ENCODE measurements at places on chromosomes 7 and 10.
A peak's percentile ranks its signal among the peaks of the same experiment; 100 is the strongest.

GRCh38 chr10:52779541-52780390, 7.2 kb upstream of the MBL2 start:
- no peak for DNase-seq

DNA sequence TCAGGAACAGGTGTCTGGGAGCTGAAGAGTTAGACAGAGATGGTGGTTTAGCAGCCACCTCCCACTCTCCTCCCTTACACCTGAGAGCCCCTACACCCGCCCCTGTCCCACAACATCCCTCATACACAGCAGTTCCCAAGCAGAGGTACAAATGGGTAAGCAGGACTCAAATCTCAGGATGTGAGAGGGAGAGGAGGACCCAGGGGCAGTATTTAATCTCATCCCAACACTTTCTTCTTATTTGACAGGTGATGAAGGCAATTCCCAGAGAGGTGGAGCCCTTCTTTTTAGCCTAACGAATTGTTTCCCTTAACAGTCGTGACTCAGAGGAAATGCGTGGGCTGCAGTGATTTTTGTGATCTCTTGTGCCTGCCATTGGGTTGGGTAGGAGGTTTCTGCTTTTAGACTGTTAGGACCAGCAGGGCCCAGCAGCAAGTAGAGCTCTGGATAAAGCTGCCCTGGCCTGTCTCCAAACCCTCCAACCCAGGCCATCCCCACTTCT, 191.3 kb downstream of the HECW1 start:
- peak; percentile 35 for DNase-seq

GRCh38 chr10:122326385-122326784, 48.1 kb upstream of the PLEKHA1 start:
- DNase-seq: no peak

GRCh38 chr7:68488341-68489060, 1109.8 kb upstream of the AUTS2 start:
- no peak for DNase-seq

DNA sequence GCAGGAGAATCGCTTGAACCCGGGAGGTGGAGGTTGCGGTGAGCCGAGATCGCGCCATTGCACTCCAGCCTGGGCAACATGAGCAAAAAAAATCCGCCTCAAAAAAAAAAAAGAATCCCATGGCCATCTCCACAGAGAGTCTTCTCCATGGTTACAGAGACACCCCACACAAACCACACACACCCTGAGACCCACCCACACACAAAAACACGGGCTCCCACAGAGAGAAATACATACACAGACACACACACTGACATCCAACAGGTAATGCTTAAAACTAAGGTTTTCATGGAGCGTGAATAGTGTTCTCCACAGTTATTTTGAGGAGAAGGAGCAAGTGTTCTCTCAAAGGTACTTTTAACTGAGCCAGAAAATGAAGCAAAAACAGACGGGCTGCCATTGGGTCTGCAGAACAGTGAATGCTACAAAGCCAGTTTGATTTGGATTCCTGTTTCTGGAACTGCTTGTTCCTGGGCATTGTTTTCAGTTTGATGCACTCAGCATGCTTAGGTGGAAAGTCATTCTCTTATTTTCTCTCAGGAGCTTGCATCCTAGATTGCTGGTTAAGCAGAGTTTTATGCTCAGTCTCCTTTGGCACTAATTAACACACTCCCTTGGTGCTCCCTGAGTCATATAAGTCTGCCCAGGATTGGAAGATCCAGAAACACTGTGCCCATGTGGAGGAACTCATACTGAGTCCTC, 15.4 kb downstream of the AHCYL2 start:
- DNase-seq: no peak

DNA sequence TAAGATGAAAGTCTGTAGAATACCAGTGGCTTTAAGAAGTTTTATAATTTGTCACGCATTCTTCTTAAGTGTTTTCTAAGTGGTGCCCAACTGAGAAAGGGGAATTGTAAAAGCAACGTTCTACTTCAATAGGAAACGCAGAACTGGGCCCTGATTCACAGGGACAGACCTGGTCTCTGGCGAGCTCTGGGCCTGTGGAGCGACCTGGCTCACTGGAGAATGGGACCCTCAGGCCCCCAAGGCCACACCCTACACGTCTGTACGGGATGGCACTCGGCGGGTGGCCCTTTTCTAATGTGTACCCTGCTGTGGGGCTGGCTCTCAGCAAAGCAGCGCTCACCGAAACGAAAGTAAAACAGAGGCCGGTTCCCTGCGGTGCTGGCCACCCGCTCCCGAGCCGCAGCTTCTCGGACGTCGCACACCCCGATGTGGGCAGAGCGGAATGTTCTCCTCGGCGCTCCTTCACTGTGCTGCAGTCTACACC, 205.0 kb downstream of the DIP2C start:
- DNase-seq: no peak

- no peak for DNase-seq
Observed at GRCh38 chr7:154450451-154450850, 398.3 kb downstream of the DPP6 start.

GRCh38 chr7:134926396-134926795, 59.9 kb upstream of the AGBL3 start:
- no peak for DNase-seq

DNA sequence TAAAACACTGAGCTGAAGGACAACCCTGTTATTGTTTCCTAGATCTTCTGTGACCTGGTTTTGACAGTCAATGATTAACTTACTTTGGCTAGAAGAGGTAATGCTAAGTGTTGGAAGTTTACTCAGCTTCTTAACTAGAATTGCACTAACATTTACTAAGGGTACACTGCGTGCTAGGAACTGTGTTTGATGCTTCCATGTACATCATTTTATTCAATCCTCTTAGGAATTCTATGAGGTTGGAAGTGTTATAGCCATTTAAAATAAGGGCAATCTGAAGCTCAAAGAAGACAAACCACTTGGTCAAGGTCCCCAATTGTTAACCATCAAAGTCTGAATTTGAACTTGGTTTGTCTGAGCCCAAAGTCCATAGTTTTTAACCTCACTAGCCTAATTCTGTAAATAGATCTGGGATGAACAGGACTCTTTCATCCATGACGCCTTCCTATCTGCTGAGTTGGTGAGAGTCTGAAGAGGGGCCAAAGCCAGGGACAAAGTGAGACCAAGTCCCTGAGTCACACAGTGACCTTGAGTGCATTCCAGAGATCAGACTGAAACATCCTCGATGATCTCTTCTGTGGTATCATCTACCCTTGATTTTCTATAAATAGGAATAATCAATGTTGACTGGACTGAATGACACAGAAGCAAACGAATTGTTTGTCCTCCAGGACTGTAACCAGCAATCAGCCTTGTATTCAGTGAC, 29.2 kb upstream of the ZNRF2 start:
- DNase-seq: no peak

DNA sequence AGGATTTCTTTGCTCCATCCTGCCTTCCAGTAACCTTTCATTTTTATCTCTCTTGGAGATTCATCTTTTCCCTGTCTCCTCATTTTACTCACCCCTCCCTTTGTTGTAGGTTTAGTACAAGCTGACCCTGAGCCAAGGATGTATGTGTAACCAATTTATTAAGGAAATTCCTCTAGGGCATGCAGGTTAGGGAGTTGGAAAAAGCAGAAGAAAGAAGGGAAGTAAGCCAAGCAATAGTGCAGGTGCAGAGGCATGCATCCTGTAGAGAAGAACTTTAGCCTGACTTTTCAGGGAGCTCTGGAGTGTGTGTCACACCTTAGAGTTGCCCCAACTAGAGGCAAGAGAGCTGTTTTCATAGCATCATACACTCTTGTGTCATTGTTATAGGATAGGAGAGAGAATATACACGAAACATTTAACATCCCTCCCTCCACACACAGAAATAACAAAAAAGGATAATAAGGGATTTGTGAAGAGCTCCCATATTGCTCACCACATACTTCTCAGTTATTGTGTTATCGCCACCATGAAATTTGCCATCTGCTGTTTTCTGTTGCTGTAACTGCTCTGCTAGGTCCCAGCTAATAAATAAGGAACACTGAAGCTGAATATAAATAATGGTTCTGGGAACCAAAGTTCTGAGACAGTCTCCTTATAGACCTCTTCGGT, 21.8 kb upstream of the SEMA3C start:
- no peak for DNase-seq

DNA sequence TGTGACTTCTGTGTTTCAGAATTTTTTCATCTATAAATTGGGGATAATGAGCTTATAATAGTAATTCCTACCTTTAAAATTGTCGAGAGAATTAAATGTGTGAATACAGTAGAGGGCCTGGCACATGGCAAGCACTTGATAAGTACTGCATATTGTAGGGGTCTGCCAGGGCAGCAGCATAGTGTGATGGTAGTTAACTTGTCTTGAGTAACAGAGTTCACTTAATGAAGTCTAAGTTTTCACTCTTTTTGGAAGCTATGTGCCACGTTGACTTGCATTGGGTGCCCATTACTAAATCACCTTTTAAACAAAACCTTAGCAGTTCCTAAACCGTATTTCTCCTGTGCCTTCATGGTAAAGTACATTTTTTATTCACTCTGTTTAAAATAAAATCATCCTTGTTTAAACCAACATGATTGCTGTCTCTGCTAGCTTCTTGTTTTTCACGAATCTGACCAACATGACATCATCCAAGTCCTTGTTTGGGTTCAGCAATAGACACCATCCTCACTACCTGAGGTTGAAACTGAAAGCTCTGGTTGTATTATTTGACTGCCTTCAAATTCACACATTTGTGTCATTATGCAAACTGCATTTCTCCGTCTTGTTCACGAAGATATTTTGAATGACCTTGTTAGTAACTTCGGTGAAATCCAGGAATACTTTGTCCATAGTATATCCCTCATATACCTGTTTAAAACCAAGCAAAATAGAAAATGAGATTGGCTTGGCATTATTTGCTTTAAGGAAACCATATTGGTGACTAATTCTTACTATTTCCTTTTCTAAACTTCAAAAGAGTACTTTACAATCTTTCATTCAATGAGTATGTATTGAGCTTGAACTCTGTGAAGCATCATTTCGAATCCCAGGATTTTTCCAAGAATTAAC, 340.2 kb downstream of the SUGCT start:
- DNase-seq: no peak

DNA sequence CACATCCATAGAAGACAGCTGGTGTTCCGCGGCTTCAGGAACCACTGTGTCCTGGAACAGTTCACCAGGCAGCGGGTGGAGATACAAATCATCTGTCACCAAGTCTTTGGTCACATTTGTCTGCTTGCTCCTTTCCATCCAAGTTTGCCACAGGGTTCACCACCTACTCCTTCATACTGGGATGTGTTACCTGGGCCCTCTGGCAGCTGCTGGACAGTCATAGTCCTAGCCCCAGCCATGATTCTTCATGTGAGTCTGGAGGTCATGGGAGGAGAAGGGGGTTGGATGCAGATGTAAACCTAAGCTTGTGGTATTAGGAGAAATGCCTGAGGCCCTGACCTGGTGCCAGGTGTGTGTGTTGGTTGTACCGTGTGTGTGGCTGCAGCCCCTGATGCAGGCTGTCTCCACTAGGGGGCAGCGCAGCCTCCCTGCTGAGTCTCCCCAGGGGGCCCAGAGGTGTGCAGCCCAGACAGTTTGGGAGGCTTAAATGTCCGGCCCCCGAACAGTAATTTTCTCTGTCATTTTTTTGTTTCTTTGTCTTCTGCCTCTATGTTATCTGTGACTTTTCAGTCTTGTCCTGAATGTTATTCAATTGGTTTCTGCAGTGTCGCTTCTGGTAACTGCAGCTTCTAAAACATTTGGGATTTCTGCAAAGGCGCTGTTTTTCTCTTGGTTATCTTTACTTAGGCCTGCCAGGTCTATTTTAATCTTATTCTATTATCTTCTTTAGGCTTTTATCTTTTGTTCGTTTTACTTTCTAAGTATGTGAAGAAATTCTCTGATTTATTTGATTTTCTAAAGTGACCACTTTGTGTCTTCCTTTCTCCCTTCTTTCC, 14.8 kb downstream of the NPS start:
- no peak for DNase-seq

DNA sequence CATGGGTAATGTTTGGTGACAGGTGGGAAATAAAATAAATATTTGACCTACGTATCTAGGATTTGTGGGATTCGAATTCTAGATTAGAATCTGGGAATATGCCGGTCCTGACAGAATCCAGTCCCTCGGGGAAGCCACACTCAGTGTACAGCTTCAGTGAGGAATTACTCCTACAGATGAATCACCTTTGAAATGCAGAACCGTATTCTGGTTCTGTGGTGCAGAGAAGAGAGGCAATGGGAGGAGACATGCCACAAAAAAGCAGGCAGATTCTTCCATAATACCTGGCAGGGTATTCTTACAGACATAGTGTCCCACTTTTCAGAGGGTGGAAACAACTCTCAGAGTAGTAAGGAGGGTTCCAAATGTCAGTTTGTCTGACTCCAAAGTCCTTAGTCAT, 286.9 kb downstream of the SORCS1 start:
- no peak for DNase-seq

- DNase-seq: no peak
Observed at GRCh38 chr10:51397244-51397643, 302.2 kb downstream of the CSTF2T start.

DNA sequence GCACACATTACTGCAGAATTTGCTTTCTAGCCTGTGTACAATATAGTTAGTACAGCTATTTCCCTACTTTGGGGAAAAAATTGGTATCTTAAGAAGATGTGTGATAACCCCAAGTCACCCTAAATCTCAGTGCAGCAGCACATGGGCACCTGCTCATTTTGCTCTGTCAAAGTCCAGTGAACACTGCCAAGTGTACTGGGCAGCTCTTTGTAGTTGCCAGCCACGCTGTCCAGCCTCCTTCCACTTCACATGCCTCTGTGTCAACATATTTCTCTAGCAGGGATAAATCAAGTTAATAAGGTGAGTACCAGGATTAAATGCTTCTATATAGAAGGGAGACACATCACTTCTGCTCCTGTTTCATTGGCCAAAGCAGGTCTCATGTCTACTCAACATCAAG, 87.1 kb upstream of the CDC14C start:
- DNase-seq: no peak

- DNase-seq: no peak
Observed at GRCh38 chr7:4849390-4849789, 12.4 kb downstream of the PAPOLB start.

DNA sequence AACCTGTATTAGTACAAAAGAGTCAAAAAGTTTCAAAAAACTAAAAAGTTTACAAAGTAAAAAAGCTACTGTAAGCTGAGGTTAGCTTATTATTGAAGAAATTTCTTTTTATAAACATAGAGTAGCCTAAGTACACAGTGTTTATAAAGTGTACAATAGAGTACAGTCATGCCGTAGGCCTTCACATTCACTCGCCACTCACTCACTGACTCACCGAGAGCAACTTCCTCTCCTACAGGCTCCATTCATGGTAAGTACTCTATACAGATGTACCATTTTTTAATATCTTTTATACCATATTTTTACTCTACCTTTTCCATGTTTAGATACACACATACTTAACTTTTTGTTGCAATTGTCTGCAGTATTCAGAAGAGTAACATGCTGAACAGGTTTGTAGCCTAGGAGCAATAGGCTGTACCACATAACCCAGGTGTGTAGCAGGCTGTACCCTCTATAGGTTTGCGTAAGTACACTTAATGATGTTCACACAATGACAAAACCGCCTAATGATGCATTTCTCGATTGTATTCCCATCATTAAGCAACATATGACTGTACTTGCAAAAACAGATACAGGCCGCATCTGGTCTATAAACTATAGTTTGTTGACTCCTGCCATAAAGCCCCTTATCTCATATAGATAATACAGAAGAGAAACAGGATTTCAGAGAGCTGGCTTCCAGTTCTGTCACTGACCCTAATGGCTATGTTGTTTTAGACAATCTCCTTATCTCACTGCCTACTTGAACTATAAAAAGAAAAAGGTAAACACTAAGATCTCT, 438.8 kb downstream of the HTR7 start:
- DNase-seq: no peak

All from stimulated activated CD4-positive, alpha-beta T cell treated with anti-CD3 and anti-CD28 coated beads, Interleukin-15, amount 100 ng/mL, for 1 hour (primary cell).